IPS DF 19.7 (cell line): ENCODE measurements at places on chromosomes 16 and 17.

GRCh38 chr16:67967183-67967957 lies 1.1 kb downstream of the SLC12A4 start:
- DNase-seq, result no peak

DNA sequence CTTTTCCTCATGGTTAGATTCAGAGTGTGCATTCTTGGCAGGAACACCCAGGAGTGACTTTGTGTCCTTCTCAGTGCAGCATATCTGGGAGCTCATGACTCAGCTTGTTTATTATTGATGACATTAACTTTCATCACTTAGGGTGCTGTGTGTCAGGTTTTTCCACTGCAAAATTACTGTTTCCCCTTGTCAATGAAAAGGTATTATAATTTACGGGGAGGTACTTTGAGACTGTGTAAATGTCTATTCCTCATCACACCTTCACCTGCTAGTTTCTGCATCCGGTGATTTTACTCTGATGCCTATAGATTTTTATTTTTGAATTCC lies 50.5 kb downstream of the WWP2 start:
- no peak for DNase-seq

DNA sequence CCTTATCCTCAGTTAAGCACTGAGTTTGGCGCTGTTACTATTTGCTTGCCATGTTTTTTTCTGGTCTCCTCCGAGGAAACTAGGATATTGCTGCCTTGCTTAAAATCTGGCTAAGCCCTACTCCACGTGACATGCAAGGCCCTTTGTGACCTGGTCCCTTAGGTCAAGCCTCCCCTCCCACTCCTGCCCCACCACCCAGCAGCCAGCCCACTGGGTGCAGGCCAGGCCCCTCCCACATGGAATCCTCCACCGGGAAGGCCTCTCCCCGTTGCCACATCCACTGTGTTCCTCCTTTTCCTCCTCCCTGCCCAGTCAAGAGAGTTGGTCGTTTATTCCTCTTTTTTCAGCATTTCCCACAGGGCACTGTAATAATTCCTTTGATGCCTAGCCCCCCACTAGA lies 16.2 kb downstream of the PSMD3 start:
- no peak for DNase-seq

GRCh38 chr17:72422505-72423285 lies 301.9 kb downstream of the SOX9 start:
- no peak for DNase-seq

GRCh38 chr17:50836826-50837225 lies 1.4 kb downstream of the WFIKKN2 start:
- DNase-seq, result no peak

GRCh38 chr16:1378804-1379303 lies 27.1 kb downstream of the GNPTG start:
- no peak for DNase-seq

GRCh38 chr17:66555605-66556004 lies 253.2 kb downstream of the PRKCA start:
- no peak for DNase-seq

- DNase-seq, result no peak
Measured at GRCh38 chr16:63703612-63704011, 1418.3 kb downstream of the CDH11 start.

DNA sequence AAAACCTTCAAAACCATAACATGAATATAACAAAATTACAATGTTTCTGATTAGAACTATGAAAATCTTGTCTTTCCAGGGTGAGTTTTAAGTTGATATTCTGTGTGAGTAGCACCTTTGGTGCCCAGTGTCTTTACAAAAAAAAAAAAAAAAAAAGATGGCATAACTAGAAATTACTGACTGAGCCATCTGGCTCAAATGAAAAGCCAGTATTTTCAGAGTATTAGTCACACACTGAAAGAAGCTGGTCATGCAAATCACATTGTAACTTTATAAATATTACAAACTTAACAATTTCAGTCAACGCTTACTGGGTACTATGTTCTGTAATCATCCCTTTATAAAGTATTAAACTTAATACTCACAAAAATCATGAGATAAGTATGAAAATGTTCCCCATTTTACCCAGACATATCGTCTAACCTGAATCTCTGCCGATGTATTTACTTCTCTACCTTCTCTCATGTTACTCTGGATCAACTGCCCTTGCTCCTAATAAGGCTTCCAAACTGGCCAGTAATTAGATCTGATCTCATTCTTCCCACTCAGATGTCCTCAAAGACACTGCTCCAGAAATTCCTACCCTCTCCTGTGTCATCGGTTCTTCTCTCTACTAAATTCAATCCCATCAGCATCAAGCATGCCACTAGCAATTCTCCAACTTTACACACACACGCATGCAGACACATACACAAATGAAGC lies 25.4 kb downstream of the UBE2G1 start:
- no peak for DNase-seq

GRCh38 chr16:5428932-5429331 lies 331.3 kb upstream of the EEF2KMT start:
- no peak for DNase-seq

DNA sequence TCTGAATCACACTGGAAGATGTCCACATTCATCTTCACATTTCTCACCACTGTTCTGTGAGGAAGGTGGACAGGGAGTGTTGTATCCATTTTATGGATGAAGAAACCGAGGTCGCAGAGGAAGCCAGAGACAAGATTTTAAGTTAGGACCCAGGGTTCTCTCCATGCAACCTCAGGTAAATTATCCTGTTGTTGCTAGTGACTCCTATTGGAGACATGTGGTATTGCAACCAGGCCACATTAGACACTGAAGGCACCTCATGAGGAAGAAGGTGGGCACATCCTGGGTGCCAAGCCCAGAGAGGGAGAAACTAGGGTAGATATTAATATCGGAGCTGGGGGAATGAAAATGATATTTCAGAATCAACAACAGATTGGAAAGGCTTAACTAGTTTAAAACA lies 8.5 kb upstream of the WNT9B start:
- no peak for DNase-seq

GRCh38 chr16:88951989-88952388 lies 25.0 kb downstream of the CBFA2T3 start:
- DNase-seq, result no peak

GRCh38 chr17:42475121-42475520 lies 16.4 kb downstream of the ATP6V0A1 start:
- DNase-seq, result no peak

GRCh38 chr17:39538866-39539265 lies 68.9 kb downstream of the NEUROD2 start:
- no peak for DNase-seq

DNA sequence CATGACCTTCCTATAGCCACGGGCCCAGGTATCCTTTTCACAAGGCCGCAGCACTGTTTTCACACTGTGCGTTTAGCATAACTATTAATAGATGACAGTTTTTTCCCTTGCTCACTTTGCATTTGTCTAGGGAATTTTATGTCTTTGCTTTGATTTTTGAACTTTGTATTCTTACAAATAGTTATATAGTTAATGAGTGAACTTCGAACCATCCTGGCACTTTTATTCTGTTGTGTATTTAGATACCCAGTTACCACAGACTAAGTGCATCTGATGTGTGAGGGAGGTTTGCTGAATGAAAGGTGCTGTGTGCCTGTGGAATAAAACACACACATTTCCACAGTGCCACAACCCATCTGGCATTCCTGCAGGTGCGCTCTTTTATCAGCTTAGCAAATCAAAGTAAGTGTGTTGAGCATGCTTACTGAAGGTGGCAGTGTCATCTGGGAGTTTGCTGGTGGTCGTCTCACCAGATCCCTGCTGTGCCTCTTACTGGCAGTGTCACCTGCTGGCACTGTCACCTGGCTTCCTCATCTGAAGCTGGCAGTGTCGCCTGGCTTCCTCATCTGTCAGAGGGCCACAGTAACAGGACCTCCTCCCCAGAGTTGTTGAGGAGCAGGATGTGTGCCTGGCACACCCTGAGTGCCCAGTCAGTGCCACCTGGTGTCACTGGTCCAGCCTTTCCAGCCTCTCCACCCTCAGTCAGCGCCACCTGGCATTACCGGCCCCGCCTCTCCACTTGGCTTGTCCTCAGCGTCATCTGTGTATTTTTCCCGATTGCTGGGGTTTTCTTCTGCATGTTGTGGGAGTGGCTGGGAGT lies 37.6 kb downstream of the USP10 start:
- no peak for DNase-seq

GRCh38 chr16:19389246-19389645 lies 28.4 kb upstream of the TMC5 start:
- no peak for DNase-seq

DNA sequence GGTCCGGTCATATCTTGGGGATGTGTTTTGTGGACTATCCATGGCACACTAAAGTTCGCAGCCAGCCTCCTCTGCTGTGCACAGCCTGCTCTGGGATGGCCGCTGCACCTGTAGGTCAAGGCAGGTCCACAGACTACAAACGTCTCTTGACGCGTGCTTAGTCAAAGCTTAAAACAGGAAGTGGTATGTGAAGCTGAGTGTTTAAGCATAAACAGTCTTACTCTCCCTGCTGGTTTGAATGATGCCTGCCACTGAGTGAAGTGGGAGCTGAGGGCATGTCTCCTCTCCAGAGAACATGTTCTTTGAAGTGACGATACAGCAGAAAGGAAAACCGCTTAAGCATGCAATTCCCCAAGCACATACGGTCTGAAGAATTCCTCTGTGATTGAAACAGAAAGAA lies 365.6 kb downstream of the SLC39A11 start:
- no peak for DNase-seq

DNA sequence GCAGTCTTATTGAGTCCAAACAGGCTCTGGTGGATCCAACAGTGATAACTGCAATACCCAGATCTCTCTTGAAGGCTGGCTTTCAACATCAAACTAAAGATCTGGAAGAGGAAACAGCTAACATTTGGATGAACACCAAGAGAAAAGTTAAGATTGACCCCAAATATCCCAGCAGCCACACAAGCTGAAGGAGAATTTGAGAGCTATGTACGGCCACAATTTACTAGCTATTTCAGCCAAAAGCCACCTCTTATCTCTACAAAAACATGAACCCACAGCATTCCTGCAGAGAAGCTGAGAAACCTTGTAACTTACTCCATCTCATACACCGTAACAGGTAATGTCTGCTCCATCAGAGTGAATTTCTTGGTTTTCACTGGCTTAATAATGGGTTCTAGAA lies 14.3 kb downstream of the EFTUD2 start:
- DNase-seq, result no peak

- no peak for DNase-seq
Measured at GRCh38 chr17:183021-183420, 1.6 kb upstream of the DOC2B start.

DNA sequence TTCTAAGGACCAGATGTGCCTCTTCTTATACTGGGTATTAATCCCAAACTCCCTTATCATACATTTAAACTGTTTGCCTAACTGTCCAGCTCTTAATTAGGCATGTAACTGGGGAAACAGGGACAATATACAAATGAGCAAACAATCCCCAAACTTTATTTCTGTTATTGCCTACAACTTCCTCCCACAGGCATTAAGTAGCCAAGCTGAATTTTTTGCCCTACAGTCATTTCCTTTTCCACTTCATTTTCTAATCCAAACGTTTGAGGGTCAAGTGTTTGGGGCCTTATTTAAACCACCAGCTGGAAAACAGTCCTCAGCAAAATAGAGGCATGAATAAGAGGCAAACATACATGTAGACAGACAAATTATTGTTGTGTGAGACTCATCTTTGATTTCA lies 77.4 kb upstream of the CCL2 start:
- no peak for DNase-seq

DNA sequence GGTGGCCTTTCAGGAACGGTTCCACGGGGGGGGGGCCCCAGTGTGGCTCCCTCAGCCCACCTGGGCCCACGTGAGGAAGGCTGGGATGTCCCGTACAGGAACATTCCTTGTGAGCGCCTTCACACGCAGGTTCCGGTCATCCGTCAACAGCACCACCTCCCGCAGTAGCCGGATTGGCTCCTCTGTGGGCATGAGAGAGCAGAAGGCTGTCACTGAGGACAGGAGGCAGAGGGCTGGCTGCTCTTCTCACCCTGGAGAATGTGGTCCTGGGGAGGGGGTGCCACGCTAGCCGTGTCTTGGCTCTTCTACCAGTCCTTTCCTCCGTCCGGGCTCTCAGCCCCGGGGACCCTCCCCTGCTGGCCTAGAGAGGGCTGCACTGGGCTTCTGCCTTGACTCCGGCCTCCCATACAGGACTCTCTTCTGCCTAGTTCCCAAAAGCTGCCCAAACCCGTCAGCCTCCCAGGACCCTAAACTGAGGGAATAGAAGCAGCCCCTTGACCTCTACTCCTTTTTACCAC lies 6.6 kb downstream of the HIC1 start:
- no peak for DNase-seq

GRCh38 chr16:62036802-62037135 lies 531 bp upstream of the CDH8 start:
- no peak for DNase-seq

DNA sequence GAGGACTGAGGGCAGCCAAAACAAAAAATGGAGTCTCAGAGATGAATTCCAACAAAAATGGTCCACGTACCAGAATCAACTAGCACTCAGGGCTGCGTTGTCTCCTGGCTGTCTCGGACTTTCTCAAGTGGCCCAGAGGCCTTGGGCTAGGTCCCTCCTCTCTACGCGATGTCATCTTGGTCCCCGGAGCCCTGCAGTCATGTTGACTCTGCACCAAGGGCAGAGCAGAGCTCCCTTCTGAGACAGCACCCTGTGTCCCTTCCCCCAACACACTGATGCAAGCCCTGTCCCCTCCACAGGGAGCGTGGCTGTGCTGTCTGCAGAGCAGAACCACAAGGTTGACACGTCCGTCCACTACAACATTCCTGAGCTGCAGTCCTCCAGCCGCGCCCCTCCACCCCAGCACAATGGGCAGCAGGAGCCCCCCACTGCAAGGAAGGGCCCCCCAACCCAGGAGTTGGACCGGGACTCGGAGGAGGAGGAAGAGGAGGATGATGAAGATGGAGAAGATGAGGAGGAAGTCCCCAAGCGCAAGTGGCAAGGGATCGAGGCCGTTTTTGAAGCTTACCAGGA lies 20.8 kb downstream of the GINS2 start:
- DNase-seq, result no peak

GRCh38 chr17:74235911-74236371 lies 22.6 kb downstream of the TTYH2 start:
- no peak for DNase-seq

GRCh38 chr16:74641969-74642368 lies 24.7 kb downstream of the RFWD3 start:
- no peak for DNase-seq

GRCh38 chr16:1597154-1597553 lies 14.7 kb downstream of the IFT140 start:
- no peak for DNase-seq

GRCh38 chr17:58352596-58353388 lies 791 bp upstream of the SUPT4H1 start:
- no peak for DNase-seq
